SJCRH30 (cell line): ENCODE measurements at places on chromosomes 16 and 17. TPM values are rescaled to one million over a fixed set of nuclear protein-coding genes. Genes with fewer than 3 reads are reported as not detected.

- H3K27me3 ChIP-seq, result no peaks in the 10 kb centered on the region
- no peaks in the 10 kb centered on the region for H3K36me3 ChIP-seq
- no peak overlapping the region for H3K4me3 ChIP-seq
- peaks cover 12% of the 10 kb centered on the region for H3K4me1 ChIP-seq
- DNase-seq, result no peak
- H3K27ac ChIP-seq, result no peak overlapping the region
Observed at GRCh38 chr17:68387435-68388218, 69.7 kb downstream of the WIPI1 start.

DNA sequence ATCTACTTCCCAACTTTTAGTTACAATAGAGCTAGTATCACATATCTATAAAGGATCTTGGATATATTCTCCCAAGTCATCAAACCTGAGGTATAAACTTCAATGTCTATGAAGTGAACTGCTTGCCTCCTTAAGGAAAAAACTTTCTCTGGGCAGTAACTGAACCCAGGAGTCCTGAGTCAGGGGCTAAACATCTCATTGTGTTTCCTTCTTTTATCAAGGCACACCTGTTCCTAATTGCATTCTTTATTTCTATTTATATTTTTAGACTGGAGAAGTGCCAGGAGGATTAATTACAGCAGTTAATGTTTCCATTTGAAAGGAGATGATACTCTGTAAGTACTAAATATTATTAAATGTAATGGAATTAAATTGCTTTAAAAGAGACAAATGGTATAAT lies 98.6 kb downstream of the CDH8 start:
- H3K27ac ChIP-seq, result no peak overlapping the region
- DNase-seq, result no peak
- H3K36me3 ChIP-seq, result no peaks in the 10 kb centered on the region
- H3K27me3 ChIP-seq, result no peaks in the 10 kb centered on the region

The SLC6A2 gene
- total RNA-seq, result not detected in 2 replicates

DNA sequence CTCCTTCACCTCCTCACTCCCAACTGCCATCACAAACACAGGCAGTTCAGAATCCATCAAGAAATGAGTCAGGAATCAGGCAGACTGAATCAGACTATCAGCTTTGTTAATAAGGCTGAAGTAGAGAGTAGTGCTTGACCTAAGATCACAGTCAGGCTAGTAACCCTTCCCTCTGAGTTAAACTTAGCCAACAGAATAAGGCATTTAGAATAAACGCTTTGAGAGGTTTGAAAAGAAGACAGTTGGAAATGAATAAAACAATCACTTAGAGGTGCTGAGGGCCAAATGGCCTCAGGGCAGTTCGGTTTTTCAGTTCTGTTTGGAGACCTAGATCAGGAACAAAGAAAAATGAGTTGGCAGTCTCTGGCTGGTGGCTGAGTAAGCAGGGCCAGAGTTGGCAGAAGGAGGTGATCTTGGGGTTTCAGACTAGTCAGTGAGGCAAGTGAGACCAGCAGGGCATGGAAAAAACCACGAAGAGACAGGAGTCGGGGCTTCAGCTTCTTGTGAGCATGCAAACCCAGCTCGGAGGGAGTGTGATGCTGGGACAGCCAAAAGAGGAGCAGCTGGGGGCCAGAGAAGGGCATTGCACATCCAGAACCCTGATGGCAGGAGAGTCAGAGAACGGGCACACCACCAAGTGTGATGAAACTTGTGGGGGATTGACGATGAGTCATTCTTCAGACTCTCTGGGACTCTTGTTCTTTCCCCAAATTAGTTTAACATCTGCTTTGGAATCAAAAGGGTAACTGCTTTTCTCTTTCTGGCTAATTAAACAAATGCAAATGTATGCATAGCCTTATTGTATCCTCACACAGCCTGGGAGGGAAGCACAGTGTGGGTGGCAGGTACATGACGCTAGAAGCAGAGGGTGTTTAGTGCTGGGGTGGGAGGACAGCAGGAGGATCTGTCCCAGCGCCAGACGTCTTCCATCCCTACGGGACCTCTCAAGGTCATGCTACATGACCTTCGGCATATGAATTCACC lies 54.8 kb downstream of the SPECC1 start:
- peaks cover 3% of the 10 kb centered on the region; the same call in 1 of the 2 replicates for H3K4me1 ChIP-seq
- DNase-seq, result peak; percentile 44
- H3K27ac ChIP-seq, result no peak overlapping the region
- no peaks in the 10 kb centered on the region for H3K36me3 ChIP-seq

The LPO gene
- not detected in 2 replicates for total RNA-seq
